Epithelial cell of prostate (primary cell): ENCODE measurements at places on chromosomes 7 and 10.

DNA sequence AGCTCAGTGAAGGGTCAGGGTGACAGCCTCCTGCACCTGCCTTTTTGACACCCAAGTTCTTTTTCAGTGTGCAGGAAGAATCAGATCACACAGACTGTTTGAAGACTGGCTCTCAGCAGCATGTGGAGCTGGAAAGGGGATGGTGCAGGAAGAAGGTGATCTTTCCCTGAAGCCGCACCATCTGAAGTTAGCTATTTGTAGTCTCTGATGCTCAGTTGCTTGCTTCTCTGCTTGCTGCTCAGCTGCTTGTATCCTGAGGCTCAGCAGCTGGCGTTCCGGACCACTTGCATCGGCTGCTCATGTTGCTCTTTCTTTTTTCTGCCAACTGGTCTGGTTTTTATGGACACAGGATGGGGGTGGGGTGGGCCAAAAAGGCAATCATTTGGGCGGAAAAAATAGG is 15.8 kb upstream of the DNMBP start:
- DNase-seq, result no peak

GRCh38 chr7:154960063-154960790 is 42.7 kb downstream of the PAXIP1 start:
- DNase-seq, result no peak

DNA sequence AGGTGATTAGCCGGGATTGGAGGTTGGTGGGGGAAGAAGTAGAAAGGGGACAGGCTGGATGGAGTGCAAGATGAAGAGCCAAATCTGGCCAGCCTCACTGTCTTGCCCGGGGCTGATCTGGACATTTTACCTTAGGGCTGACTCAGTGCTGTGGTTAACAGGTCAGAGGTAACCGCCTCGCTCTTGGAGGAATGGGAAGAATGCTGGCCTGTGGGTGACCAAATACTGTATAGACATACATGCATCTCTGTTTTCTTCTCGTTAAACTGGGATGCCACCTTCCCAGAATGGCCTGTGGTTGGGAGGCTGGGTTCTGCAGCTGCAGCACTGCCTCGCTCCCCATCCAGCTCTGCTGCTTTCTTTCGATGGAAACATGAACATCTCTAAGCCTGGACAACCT is 120.0 kb downstream of the SEC23IP start:
- no peak for DNase-seq

- no peak for DNase-seq
Measured at GRCh38 chr7:74355091-74355490, 65.9 kb downstream of the CLIP2 start.

DNA sequence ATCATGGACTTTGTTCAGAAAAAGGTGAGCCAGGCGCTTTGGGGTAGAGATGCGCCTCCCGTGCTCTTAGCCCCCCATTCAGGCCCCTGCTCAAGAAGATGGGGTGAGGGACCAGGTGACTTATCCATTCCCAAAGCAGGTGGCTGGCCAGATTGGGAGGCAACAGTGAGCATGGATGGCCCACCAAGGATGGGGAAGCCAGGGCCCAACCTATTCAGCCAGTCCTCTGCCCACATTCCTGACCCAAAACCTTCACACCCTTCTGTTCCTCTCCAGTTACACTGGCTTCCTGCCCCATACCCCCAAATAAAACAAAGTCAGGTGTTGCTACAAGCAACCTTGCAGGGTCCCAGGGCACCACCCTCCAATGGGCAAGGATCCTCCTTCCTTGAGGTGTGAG is 44.4 kb downstream of the TSPAN15 start:
- no peak for DNase-seq

DNA sequence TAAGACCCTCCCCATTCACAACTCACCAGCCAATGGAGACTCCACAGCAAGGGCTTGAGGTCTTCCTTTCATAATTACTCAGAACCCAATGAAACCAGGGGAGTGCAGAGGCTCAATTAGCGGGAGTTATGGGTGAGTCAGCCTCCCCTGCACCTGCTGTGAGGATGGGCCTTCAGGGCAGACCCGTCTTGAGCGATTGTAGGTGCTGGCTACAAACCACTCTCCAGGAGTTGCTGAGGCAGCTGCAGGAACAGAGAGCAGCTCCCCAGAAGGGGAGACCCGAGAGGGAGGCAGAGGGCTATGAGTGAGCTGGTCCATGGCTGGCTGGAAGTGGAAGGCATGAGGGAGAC is 58.5 kb upstream of the SORCS3 start:
- no peak for DNase-seq

GRCh38 chr10:48476279-48476982 is 128.4 kb downstream of the ARHGAP22 start:
- no peak for DNase-seq

- peak; percentile 76 for DNase-seq
Measured at GRCh38 chr7:116354546-116355423, 144.4 kb downstream of the TES start.

DNA sequence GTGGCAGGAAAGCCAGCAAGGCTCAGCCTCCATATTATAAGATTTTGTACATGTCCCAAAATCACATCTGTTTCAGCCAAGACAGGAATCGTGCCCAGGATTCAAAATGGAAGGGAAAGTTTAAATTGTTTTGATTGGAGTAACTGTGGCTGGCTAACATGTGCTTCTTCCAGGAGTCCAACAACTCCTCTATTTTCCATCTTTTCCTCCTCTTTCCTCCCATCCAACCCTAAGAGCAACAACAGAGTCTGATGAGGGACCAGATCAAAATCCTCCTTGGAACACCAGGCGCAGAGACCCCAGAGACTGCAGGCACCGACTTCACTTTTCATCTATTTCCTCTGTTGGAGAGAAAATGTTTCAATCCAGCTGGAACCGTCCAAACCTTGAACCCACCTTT is 36.0 kb upstream of the SVIL start:
- no peak for DNase-seq

DNA sequence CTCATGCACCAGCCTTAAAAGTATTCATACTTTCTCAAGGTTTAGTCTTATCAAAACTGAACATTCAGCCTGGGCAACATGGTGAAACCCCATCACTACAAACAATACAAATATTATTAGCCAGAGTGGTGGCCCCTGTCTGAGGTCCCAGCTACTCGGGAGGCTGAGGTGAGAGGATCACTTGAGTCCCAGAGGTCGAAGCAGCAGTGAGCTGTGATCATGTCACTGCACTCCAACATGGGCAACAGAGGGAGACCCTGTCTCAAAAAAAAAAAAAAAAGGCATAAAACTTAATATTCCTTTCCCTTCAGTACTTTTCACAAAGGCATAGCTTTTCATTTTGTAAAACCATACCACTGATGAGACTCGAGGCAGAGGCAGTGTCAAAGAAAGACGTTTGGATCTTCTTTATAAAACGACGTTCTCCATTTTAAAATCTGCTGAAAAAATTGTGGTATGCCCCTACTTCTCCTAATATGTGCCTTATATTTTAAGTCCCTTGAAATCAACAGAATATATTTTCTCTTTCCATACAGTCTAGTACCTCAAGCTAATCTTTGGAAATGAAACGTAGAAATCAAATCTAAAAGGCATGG is 1.9 kb downstream of the NSUN6 start:
- DNase-seq, result no peak

- DNase-seq, result no peak
Measured at GRCh38 chr10:126163506-126163905, 224.8 kb downstream of the ADAM12 start.

- no peak for DNase-seq
Measured at GRCh38 chr7:140723006-140723405, 26.5 kb downstream of the NDUFB2 start.

DNA sequence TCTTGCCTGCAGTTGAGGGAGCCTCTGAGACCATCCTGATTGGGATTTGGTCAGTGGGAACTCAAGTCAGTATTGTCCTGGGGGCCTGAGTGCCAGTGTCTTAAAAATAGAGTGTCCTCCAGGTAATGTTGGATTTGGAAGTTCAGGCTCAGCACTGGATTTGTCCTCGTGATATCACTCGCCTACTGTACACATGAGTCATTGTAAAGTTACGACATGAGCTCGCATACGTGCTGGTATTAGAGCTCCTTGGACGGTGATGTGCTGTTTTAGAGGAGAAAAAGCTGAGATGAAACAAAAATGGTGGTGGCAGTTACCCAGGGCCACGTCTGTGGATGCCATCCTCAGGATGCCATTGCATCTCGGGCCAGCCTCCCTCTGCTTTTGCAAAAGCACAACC is 78.2 kb downstream of the MGMT start:
- DNase-seq, result peak; percentile 33

DNA sequence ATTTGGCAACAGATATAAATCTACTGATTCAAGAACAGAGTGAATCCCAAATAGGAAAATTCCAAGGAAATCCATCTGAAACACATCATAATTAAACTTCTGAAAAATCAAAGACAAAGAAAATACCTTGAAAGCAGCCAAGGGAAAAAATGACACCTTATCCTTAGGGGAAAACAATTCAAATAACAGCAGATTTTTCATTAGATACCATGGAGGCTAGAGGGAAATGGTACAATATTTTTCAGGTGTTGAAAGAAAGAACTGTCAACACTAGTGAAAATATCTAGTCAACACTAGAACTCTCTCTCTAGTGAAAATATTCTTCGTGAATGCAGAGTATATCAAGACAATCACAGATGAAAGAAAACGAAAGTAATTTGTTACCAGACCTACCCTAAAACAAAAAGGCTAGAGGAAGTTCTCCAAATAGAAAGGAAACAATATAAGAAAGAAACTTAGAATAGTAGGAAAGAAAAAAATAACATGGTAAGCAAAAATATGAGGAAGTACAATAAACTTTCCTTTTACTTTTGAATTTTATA is 5.7 kb upstream of the FAM241B start:
- DNase-seq, result no peak

- no peak for DNase-seq
Measured at GRCh38 chr10:50610368-50610767, 13.4 kb downstream of the SGMS1 start.

DNA sequence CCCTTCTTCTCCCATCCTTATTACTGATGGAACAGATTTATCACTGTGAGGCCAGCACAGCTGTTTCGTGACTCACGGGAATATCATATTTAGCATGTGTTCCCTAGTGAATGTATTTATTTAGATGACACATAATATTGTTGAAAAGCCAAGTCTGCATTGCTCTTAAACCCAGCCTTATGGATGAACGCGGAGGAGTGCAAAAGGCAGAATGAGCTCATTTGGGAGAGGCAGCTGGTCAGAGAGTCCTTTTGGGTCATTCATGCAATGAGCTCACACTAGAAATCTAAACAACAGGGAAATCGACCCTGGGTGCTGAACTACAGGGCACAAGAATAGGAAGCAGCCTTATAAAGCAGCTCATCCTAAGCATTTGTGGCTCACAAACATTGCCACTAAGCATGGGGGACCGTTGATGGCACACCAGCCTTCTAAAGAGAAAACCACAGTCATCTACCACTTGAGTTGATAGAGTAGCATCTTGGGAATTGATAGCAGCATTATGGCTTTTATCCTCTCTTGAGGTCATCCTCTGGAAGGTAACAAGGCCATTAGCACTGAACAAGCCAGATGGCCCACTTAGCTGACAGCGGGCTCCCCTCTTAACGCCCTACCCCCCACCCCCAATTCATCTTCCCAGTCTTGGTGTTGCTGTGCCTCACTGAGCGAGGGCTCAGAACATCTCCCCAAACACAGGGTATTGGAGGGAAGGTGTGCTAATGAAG is 32.9 kb upstream of the SDK1 start:
- peak; percentile 55 for DNase-seq

- no peak for DNase-seq
Measured at GRCh38 chr10:17418249-17418648, 36.1 kb downstream of the ST8SIA6 start.

- DNase-seq, result no peak
Measured at GRCh38 chr10:42830237-42830636, 47.6 kb downstream of the BMS1 start.

- DNase-seq, result no peak
Measured at GRCh38 chr10:63268149-63268797, 135.1 kb downstream of the NRBF2 start.

DNA sequence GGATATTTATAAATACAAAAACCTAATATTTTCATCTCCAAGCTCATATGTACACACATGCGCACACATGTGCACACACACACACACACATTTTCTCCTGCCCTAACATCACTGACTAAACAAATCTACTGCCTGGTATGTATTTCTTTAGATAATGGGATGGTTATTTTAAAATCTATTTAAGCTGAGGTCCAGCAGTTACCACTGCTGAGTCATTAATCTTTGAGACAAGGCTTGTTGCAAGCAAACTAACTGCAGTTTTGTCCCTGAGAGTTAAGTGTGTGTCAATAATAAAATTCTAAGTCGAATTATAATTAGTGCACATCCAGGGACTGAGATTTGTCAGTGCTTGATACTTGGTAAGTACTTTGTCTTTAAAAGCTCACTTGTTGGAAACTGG is 135.1 kb downstream of the VPS50 start:
- DNase-seq, result no peak

DNA sequence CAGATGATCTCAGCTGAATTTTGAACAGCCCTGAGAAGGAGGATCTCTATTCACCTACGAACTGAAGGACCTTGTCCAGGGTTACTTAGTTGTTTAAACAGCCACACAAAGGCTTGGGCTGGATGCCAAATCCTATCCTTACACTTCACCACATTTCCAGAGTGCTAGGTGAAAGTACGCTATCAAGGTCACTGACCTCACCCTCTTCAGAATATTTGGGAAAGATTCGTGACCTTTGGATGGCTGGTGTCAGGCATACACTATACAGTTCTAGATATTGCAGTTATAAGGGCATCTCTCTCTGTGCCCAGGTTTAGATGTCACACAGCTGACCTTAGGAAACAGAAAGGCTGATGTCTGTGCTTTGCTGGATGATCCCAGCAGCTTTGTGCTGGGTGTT is 61.2 kb upstream of the ABLIM1 start:
- no peak for DNase-seq

- DNase-seq, result no peak
Measured at GRCh38 chr10:23031318-23031717, 64.1 kb upstream of the MSRB2 start.

- DNase-seq, result no peak
Measured at GRCh38 chr10:126270111-126270510, 118.2 kb downstream of the ADAM12 start.

- DNase-seq, result no peak
Measured at GRCh38 chr7:117803476-117803875, 69.8 kb downstream of the CTTNBP2 start.
